ENCODE measurements at places on chromosomes 16 and 17.

DNA sequence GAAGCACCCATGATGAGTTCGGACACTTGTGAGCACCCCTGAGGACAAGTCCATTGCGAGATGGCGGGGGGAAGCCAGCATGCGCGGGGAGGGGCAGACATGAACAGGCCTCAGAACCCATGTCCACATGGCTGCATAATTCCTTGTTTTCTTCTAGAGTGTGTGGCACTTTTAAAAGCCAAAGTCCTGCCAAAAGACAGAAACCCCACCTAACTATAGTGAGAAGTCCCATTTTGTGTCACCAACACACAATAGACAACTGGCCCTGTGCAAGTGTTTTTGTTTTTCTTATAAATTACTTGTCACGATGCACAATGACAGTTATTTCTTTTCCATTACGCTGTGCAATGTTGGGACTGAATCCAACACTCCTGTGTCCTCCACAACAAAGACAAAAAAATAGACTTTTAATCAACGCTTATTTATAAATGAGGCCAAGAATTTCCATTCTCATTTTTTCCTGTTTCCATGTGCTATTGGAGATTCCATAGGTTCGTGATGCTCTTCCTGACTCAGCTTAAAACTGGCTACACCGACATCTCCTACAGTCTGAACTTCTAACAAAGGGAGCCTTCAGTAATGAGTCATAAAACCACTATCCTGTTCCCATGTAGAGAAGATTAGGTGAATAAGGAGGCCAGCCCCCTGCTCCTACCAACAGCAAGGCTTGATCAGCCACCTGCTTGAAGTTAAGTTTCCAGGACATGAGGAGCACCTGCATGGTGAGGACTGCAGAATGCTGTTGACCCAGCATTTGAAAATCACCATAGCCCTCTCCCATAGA lies 98.9 kb downstream of the ZNF423 start:
- DNase-seq, result no peak

DNA sequence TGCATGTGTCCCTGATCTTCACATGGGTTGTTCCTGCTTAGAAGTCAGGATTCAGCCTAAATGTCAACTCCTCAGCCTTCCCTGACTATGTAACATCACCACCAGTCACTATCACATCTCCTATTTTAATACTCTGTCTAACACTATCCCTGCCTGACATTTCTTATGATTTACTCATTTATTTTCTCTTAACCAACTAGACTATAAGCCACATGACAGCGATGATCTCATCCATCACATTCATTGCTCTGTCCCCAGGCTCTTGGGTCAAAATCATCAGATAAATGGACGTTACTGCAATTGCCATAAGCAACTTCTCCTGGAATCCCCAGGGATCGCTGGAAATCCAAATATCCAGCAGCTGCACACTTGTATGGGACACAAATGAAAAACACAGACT lies 15.7 kb downstream of the CDRT4 start:
- no peak for DNase-seq

GRCh38 chr17:3988297-3989040 lies 24.2 kb upstream of the ATP2A3 start:
- DNase-seq, result no peak

DNA sequence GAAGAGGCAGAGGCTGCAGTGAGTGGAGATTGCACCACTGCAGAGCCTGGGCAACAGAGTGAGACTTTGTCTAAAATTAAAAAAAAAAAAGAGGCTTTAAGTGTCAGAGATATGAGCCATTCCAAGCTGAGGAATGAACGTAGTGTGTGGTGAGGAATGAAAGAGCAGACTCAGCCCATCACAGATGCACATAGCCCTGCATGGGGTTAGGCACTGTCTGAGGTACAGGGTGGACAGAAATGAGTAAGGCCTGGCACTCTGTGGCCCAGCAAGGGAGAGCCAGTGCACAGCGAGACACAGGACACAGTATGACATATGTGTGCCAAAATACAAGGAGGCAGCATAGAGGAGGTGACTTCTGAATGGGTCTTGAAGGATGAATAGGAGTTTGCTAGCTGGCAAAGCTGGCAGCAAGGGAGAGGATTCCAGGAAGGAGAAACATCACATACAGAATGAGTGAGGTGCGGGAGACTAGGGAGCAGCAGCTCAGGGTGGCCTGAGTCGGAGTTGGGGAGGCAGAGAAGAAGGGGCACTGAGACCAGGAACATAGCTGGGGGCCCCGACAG lies 8.7 kb upstream of the ZNF469 start:
- no peak for DNase-seq

DNA sequence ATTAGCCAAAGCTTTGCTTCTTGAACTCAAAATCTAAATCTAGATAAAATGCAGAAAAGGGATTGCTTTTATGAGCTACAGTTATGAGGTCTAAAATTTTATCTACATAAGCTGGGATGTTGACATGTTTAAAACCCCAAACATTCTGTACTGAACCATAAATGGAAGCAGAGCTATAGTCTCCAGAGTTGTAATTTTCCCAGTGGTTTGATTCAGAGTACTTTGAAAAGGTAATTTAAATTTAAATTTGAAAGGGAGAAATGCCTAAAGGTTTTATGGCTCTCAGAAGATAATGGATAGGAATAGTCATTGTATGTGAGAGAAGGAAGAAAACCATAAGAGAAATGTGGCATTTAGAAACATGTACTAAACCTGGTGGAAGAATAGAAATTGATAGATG lies 163.2 kb downstream of the PPM1E start:
- DNase-seq, result no peak
